ENCODE measurements at places on chromosomes 7 and 10. TPM values are rescaled to one million over a fixed set of nuclear protein-coding genes. Genes with fewer than 3 reads are reported as not detected.

Gene TMEM270
- total RNA-seq = not detected

Gene GPER1
- 5.5 TPM for total RNA-seq

Gene CFAP43
- 0.28 TPM for total RNA-seq

Gene COPG2
- 12.4 TPM for total RNA-seq

Gene FGFBP3
- total RNA-seq = 1.00 TPM

Gene GNAT3
- not detected for total RNA-seq

Gene STAG3
- 1.2 TPM for total RNA-seq

Gene RSU1
- 115 TPM for total RNA-seq

Gene ENO4
- total RNA-seq = not detected

Gene MMRN2
- total RNA-seq = 46.6 TPM

Gene UPK3B
- total RNA-seq = 1.1 TPM

Gene ECHS1
- 47.3 TPM for total RNA-seq

Gene COL28A1
- total RNA-seq = 0.46 TPM

Gene MSMB
- total RNA-seq = not detected

Gene CEP41
- 5.0 TPM for total RNA-seq

Gene GIMAP8
- total RNA-seq = 15.4 TPM

Gene KLF14
- 0.10 TPM for total RNA-seq

Gene ANXA8L1
- total RNA-seq = not detected

Gene CFAP70
- total RNA-seq = 1.6 TPM

Gene PKD2L1
- not detected for total RNA-seq

Gene NRCAM
- 1.7 TPM for total RNA-seq

Gene HMX2
- not detected for total RNA-seq

Gene FKBP6
- total RNA-seq = not detected

Gene SDK1
- 18.3 TPM for total RNA-seq

Gene NRP1
- 123 TPM for total RNA-seq

Gene ANXA8
- not detected for total RNA-seq

Gene HOXA10
- total RNA-seq = 9.2 TPM

Gene LIPN
- 0.32 TPM for total RNA-seq

Gene OPN4
- not detected for total RNA-seq

Gene PTPRZ1
- 1.8 TPM for total RNA-seq

Gene SKIDA1
- total RNA-seq = 0.33 TPM

Gene RAPGEF5
- 56.9 TPM for total RNA-seq

Gene AGR3
- total RNA-seq = not detected

Gene C10orf62
- total RNA-seq = 0.46 TPM

Gene MASTL
- total RNA-seq = 7.0 TPM

Gene MRLN
- total RNA-seq = 0.38 TPM

Gene NUTM2E
- total RNA-seq = 0.46 TPM

Gene OR2A1
- not detected for total RNA-seq

Gene ZSCAN25
- total RNA-seq = 10.9 TPM

Gene UCMA
- not detected for total RNA-seq

Gene COL1A2
- total RNA-seq = 780 TPM

Gene PHF14
- 32.7 TPM for total RNA-seq

Gene FAM20C
- total RNA-seq = 56.6 TPM
